ENCODE measurements at places on chromosomes 16 and 17.

GRCh38 chr17:80942423-80943345 is 49.0 kb upstream of the CHMP6 start:
- DNase-seq: no peak

GRCh38 chr16:67326472-67327309 is at the start of the genes KCTD19 and LRRC36:
TSS of gene KCTD19 (minus strand) at chr16:67326741. CDS start at chr16:67326707, 34 bp downstream.
TSS of gene LRRC36 (plus strand) at chr16:67326815. CDS start at chr16:67326863, 48 bp downstream.
- DNase-seq: peak; percentile 34

GRCh38 chr17:38459567-38459966 is 31.3 kb downstream of the ARHGAP23 start:
- DNase-seq: no peak

DNA sequence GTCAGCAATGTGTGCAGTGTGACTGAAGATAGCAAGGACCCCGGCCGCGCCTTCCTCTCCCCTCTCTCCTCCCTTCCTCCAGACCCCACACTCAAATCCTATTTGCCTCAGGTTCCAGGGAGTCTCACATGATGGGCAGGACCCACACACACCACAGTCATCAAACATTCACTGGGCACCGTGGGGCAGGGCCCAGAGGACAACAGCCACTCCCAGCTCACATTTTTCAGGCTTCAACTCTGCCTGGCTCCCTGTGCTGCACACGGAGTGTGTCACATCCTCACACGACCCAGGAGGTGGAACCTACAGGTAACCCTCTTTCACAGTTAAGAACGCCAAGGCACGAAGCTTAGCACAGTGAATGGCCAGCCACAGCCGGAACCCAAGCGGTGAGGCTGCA is 30.5 kb downstream of the PEMT start:
- DNase-seq: no peak

DNA sequence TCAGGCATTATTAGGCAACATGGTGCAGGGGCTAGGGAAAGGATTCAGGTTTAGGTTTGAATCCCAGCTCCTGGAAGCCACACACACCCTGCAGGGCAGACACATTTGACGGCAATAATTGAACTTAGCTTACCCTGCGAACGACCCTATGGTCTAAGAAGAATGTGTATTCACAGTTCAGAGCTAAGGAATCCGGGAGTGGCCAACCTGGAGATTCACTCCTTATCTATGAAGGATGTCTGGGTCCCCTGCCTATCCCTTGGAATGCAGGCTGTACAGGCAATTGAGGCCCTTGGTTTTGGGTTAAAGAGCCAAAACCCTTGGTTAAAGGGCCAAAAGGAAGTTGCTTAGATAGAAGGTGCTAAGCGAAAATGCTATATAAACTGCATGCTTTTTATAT is 2.9 kb upstream of the SYT17 start:
- DNase-seq: no peak

DNA sequence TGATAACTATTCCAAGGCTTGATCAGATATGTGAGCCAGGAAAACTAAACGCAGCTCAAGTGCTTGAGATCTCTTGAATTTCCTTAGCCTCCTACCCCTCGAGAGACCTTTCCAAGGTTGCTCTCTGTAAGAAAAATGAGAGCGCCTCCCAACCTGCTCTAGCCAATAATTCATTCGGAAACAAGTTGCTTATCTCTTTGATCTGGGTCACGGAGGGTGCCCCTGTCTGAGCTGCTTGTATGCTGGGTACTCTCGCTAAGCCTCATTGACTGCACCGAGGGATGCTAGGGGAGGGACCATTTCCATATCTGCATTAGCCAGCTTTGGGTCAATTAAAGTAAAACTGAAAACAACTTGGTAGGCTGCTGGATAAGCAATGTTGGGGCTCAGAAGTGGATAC is 70.1 kb upstream of the SHISA6 start:
- no peak for DNase-seq

DNA sequence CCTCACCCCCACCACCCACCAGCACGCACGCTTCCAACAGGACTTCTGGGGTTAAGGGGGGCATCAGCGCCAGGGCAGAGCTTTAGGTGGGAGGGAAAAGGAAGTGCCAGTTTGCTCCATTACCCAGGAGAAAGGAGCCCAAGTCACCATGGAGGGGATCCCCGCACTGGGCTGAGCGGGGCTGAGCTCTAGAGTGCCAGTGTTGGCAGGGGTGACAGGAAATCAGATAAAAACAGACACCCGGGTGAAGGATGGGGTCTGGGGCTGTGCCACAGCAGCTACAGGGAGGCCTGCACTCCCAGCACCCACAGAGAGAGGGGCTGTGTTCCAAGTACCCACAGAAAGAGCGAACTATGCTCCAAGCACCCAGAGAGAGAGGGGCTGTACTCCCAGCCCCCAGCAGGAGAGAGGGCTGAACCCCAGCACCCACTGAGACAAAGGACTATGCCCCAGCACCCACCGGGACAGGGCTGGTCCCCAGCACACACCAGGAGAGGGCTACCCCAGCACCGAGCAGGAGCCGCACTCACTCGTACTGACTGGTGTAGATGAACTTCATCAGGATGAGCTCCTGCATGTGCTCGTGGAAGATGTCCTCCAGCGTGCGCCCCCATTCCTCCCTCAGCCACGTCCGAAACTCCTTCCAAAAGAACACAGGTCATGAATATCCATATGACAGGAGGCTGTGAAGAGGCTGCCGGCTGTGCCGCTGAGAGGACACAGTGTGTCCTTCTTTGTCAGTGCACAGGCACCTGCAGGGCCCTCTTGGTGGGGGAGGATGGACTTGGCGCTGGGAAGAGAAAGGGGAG is 18.6 kb upstream of the C16orf95 start:
- no peak for DNase-seq

DNA sequence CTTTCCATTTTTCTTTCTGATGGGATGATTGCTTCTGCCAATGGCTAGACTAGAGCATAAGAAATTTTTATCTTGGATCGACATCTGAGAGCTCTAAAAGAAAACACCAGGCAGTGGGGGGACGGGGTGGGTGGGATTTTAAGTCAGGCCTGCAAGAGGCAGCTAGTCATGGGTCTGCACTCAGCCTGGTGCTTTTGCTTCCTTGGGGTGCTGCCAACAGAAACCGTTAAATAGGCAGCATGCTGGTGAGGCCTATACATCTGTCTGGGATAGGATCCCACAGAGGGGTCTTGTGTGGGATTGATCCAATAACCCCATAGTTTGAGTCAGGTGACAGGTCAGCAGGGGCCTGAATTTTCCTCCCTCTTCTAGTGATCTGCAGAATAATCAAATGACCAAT is 26.9 kb downstream of the ZNRF1 start:
- DNase-seq: no peak

DNA sequence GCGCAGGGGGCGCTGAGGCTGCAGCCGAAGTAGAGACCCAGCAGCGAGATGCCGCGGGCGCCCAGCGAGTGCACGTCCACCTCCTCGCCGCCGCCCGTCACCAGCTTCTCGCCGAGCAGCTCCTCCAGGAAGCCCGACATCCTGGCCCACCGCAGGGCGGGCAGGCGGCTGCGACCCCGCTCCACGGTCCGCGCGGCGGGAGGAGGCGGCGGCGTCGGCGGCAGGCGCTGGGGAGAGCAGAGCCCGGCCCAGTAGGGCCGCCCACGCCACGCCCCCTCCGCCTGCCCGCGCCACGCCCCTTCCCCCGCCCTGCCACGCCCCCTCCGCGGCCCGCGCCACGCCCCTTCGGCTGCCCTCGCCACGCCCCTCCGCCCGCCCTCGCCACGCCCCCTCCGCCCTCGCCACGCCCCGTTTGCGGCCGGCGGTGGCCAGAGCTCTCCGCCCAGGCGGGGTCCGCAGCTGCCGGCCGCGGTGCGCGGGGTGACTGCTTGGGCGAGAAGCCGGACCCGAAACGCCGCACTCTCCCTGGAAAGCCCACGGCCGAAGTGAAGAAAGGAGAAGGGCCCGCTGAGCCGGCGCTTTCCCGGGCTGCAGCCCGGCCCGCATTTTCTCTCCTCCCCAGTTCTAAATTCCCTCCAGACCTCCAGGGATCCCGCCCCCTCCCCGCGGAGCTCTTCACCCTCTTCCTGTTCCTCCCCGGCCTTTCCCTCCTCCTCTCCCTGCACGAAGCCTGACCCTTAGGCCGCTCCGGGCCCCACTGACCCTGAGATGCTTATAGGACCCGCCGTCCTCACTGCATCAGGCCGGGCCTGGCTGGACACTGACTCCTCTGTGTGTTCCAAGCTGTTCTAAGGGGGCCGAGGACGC is at the start of gene NXN:
Gene NXN, minus strand, starts transcription at position 238 of the 867 bp plus-strand sequence.
- peak; percentile 84 for DNase-seq

- DNase-seq: no peak
Observed at GRCh38 chr17:57050306-57050705, 34.7 kb upstream of the AKAP1 start.

- no peak for DNase-seq
Observed at GRCh38 chr17:39114723-39115122, 36.7 kb downstream of the PLXDC1 start.

DNA sequence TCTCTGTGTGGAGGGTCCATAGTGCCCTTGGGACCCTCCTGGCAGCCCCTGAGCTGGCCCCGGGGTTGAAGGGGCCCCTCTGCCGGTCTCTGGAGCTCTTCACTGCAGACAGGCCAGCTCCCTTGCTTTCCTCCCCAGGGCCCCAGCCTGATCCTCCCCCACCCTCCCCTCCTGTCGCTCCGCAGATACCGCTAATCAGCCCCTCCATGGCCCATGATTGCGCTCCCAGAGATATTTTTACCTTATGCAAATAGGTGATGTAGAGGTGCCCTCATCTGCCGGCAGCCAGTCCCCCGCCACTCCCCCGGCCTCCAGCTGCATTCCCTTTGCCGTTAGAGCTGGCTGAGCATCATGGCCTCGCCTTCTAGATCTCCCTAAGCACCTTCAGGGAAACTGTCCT is 9.2 kb downstream of the MMP15 start:
- no peak for DNase-seq

GRCh38 chr16:1105888-1106620 is 10.0 kb upstream of the C1QTNF8 start:
- DNase-seq: no peak

GRCh38 chr17:13474073-13474800 is 127.5 kb downstream of the HS3ST3A1 start:
- no peak for DNase-seq

DNA sequence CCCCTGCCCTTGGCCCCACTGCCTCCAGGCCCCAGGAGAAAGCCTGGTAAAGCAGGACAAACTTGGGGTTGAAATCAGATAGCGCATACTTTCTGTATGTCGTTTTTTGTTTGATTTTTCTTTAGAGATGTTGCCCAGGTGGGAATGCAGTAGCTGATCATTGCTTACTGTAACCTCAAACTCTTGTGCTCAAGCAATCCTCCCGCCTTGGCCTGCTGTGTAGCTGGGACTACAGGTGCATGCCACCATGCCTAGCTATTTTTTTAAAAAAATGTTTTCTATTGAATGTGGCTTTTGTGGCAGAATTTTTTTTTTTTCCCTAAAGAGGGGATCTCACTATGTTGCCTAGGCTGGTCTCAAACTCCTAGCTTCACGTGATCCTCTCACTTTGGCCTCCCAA is 11.1 kb upstream of the CCL5 start:
- DNase-seq: no peak

DNA sequence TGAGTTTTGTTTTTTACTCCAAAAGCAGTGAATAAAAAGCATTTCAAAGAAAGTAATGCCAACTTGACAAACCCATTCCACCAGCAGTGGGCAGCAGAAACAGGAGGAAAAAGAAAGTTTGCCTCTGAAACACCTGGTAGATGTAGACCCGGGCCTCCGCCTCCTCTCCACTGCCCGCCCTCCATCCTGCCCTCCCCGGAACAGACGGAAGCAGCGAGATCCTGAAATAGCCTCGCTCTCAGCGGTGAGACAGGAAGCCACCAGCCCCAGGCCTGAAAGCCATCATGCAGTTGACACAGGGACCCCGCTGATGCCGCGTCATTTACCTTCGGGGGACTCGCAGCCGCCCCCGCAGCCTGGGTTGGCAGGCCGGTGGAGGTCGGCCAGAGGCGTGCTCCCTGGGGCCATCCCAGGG is 67.8 kb downstream of the C16orf78 start:
- DNase-seq: peak; percentile 34

DNA sequence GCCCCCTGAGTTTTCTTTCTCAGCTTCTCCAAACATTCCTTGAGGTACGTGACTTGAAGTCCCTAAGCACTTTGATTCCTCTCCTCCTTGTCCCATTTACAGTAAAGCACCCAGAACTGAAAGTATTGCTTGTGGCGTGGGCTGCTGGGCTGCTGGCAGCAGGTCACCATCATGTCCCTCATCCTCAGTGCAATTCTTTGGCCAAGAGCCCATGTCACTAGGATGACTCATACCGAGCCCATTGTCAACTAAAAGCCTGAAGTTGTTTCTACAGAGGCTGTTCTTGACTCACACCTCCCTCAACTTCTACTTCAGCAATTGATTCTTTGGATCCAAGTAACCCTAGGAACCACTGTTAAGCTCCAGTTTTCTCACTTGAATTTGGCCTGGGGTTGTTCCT is 54.3 kb downstream of the KPNA2 start:
- no peak for DNase-seq

GRCh38 chr16:55255733-55256282 is 68.2 kb upstream of the IRX6 start:
- no peak for DNase-seq

Measured in stimulated activated CD8-positive, alpha-beta memory T cell treated with anti-CD3 and anti-CD28 coated beads, Interleukin-15, amount 100 ng/mL, for 1 hour (primary cell).